Activated CD8-positive, alpha-beta T cell treated with anti-CD3 and anti-CD28 coated beads, Interleukin-2, amount 10 ng/mL, durations not matched to agents 7 days and 5 days (primary cell): ENCODE measurements at places on chromosomes 11 and 22. TPM values are rescaled to one million over a fixed set of nuclear protein-coding genes. Genes with fewer than 3 reads are reported as not detected.

GRCh38 chr11:12581923-12582322 lies 92.3 kb upstream of the TEAD1 start:
- DNase-seq = no peak

GRCh38 chr11:47014097-47014496 lies 77.5 kb downstream of the CSTPP1 start:
- no peak for DNase-seq

GRCh38 chr11:128906185-128907050 lies 15.3 kb downstream of the KCNJ5 start:
- no peak for DNase-seq

RIMBP3C gene
- 0.08 TPM for total RNA-seq

DNA sequence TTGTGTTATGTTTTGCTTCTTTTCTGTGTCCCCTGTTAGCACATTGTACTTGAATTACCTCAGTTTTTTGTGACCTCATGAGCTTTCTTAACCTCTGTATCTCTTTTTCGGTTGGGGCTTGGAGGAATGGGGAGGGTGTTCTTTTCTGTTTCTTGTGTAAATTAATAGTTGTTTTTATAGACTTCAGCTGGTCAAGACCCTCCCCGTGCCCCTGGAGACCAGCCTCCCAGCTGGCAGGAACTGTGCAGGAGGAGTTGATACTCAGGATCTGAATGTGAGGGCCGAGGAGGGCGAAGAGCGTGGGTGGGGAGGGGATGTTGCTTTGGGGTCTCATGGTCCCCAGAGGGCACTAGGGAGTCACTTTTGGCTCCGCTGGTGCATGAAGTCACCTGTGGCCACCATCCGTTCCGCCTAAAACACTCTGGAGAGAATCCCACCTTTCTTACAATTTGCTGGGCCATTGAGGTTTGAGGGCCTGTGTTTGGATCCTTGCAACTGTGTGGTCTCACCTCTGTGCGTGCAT lies 44.3 kb upstream of the NNMT start:
- no peak for DNase-seq

DNA sequence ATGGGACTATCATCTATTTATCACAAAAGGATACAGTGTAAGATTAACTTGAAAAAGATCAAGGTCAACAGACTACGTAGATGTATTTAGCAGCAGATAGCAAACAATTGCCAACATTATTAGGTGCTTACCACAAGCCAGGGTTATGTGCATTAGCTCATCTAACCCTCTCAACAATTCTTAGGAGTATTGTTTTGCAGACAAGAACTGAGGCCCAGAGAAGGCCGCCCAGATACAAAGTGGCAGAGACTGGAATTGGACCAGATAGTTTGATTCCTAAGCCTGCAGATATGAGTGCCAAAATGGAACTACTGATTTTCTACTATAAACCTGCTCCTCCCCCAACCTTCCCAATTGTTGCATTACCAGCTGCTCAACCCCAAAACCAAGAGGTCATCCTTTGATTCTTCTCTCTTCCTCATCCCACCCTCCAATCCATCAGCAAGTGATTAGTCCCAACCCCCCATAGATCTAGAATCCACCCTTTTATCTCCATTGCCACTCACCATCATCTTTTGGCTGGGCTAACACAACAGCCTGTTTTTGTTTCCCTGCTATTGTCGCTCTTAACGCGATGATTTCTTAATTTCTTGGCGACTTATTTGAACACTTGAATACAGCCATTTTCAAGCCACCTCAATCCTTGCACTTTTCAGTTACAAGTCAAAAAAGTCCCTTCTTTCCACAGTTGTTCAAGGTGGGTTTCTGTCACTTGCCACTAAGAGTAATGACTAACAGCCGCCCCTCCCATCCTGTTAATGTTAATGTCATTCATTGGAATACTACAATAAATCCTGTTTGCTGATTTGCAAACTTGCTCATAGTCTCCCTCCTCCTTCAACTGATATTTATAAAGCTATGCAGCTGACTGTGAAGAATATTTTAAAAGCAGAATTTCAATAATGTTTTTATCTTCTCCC lies 2.7 kb downstream of the TMEM123 start:
- DNase-seq = no peak

GRCh38 chr11:8544807-8545206 lies 49.2 kb downstream of the STK33 start:
- DNase-seq = no peak

DNA sequence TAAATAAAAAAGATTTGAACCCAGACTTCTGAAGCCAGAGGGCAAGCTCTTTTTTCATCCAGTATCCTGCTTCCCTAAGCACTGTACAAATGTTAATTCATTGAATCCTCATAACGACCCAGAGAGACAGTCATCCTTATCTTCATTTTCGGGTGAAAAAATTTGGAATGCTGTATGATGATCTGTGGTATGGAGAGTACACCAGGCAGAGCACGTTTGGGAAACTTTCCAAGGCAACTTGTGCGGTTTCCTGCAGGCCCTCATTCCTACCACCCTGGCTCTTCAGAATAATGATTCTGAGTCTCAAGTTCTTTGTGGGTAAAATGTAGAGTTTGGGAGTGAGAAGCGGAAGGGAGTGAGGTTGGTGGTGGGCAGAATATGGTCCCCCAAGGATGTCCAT lies 177.9 kb upstream of the CADM1 start:
- no peak for DNase-seq

DNA sequence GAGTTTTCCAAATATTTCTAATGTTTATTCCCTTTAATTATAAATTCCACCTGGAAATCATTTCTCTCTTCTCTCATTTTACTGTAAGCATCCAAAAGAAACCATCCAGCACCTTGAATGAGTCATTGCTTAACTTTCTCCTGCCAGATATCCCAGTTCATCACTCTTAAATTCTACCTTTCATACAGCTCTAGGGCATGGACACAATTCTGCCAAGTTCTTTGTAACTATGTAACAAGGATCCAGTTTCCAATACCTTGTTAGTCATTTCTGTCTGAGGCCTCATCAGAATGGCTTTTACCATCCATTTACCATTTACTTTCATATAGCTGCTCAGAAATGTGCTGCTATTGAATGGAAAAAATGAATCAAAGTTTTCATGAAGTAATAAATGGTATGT lies 455.4 kb upstream of the TENM4 start:
- no peak for DNase-seq

GRCh38 chr22:19546680-19547079 lies 22.5 kb upstream of the CLDN5 start:
- DNase-seq = no peak

GRCh38 chr11:30395751-30396150 lies 72.8 kb downstream of the ARL14EP start:
- no peak for DNase-seq

DNA sequence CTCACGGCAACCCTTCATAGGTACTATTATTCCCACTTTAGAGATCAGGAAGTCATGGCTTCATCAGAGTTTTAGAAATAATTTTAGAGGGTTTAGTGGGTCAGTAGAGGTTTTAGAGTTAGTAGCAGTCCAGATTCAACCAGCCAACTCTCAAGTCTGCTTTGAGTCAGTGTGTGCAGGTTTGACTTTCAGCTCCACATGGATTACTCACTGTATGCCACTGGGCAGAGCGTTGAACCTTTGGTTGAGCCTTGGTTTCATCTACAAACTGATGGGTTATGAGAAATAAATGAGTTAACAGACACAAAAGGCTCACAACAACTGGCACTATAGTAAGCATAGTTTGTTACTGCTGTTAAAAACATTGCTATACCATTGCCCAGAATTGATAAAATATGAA lies 19.0 kb upstream of the TP53AIP1 start:
- DNase-seq = no peak

JAML gene
- 144 TPM for total RNA-seq

OR5B3 gene
- not detected for total RNA-seq

MS4A6A gene
- not detected for total RNA-seq

GRCh38 chr11:97937501-97937900 lies 1083.2 kb upstream of the CNTN5 start:
- DNase-seq = no peak

SLC25A18 gene
- total RNA-seq = not detected

APOL4 gene
- 8.5 TPM for total RNA-seq

- DNase-seq = no peak
Measured at GRCh38 chr11:47560426-47560825, 5.0 kb upstream of the PTPMT1 start.

DNA sequence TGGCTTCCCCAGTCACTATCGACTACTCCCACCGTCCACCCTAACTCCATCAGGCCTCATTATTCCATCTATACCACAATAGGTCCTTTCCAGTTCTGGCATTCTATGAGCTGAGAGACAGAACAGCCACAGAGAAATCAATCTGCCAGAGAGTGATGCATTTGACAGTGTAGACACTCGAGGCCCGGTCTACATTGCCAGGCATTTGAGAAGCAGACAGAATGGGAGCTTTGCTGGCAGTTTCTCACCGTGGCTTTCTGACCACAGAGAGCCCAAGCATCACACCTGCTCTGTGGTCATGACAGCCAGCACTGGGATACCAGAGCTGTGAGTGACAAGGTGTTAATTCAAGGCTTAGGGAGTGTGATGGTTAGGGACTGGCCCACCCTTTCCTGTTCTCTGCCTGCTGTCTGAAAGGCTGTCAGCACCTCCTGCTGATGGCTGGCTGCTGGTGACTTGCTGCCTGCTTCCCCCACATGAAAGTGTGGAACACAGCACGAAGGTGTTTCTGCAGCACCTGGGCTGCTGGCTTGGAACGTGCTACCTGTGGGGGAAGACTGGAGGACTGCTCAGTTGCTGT lies 137.8 kb downstream of the KIRREL3 start:
- DNase-seq = no peak

- no peak for DNase-seq
Measured at GRCh38 chr22:25119609-25120008, 80.0 kb upstream of the CRYBB3 start.

DNA sequence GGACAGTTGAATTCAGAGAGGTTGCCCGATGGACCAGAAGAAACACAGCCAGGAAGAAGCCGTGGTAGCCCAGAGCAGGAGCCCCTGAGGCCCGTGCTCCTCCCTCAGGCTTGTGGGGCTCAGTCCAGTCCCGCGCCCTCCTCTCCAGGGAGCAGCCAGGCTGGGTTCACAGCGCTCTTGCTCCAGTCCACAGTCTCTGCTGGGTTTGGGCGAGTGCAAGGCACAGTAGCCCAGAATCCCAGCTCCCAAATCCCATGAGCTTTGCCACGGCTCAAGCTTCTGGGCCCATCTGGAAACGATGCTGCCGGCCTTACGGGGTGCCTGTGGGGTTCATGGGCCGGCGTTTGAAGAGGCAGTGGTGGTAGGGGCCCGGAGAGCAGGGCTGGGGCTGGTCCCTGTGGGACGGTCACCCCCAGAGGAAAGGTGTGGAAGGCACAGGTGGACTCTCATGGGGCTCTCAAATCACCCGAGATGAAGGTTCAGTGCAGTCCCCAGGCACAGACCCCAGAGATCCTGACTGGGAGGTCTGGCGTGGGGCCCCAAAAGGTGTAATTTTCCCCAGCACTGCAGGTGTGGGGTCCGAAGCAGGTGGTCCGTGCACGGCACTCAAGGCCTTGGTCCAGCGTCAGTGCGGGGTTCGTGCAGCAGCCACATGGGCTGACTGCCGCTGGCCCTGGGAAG lies 30.6 kb upstream of the ATXN10 start:
- no peak for DNase-seq

IL17REL gene
- not detected for total RNA-seq

DNA sequence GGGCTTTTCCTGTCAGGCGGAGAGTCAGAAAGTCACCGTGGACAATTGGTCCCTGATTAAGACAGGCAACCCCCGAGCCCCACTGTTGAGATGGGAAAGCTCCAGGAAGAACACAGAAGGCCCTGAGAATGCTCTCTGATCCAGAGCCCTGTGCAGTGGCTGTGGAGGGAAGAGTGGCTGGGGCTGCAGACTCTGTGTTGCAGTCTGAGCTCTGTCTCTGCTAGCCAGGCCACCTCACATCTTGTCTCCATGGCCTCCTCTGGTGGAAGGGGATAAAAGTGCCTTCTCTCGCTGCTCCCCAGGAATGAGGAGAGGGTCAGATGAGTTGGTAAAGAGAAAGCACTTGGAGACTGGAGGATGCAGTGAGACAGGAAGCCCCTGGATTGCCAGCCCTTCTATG lies 141.2 kb downstream of the CEP164 start:
- DNase-seq = no peak

ACTN3 gene
- not detected for total RNA-seq

- no peak for DNase-seq
Measured at GRCh38 chr11:110918351-110918750, 206.1 kb upstream of the ARHGAP20 start.

DNA sequence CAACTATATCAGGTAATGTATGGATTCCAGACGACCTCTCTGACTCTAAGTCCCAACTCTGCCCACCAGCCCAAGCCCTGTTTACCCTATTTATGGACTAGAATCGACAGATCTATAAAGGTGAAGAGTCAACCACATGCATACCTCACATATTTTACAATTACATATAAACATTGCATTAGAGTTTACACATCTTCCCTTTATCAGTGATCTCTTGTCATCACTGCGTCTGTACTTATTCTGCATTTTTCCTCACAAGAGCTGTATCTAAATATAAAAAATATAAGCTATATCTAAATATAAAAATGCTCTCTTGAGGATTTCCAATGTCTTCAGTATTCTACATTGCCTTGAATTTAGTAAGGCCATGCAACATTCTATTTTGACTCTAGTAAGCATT lies 8.5 kb downstream of the FIBIN start:
- no peak for DNase-seq

DNA sequence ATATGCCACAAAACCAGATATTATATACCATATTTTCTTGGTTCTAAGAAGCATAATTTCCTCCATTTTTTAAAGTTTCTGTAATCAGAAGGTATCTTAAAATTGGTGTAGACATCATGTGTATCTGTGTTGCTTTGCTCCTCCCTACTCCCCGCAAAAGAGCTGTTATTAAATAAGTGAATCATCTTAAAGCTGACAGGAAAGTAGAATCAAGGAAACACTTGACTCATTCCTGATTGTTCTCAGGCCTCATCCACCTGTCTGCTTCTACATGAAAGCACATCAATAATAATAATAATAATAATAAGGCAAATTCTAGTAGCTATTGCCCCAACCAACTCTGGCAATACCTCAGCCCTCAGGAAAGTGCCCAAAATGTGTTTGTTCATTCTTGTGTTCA lies 26.2 kb upstream of the GUCY1A2 start:
- DNase-seq = no peak

- no peak for DNase-seq
Measured at GRCh38 chr11:125308246-125308645, 143.7 kb downstream of the PKNOX2 start.

- DNase-seq = no peak
Measured at GRCh38 chr11:65340226-65340625, 6.6 kb downstream of the DPF2 start.

GRCh38 chr11:72436661-72437060 lies 2.3 kb upstream of the CLPB start:
- no peak for DNase-seq

GRCh38 chr11:57515332-57516060 lies at the start of gene SLC43A1:
SLC43A1 (minus strand) TSS chr11:57515702; CDS start chr11:57514111, 1,591 bp downstream.
- peak; percentile 45 for DNase-seq

DNA sequence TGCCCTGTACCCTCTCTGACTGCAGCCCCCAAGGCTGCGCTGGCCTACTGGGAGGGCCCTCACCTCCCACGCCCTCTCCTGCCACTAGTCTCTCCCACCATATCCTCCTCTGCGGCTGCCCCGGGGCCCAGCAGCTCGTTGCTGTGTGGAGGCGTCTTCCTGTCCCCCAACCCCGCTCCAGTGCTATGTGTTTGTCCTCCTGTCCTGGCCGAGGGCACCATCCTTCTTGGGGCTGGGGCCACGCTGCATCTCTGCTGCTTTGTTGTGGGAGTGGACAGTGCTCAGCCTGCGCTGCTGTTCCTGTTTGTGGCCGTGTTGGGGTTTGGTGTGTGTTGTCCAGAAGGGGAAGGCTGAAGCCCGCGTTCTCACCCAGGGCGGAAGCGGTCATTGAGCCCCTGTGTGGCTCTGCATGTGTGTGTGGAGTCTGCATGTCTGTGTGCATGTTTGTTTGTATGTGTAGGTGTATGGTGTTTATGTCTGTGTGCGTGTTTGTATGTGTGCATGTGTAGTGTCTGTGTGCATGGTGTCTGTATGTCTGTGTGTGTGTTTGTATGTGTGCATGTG lies 15.7 kb downstream of the TPCN2 start:
- DNase-seq = no peak
